ENCODE measurements at places on chromosomes 5 and 9.

DNA sequence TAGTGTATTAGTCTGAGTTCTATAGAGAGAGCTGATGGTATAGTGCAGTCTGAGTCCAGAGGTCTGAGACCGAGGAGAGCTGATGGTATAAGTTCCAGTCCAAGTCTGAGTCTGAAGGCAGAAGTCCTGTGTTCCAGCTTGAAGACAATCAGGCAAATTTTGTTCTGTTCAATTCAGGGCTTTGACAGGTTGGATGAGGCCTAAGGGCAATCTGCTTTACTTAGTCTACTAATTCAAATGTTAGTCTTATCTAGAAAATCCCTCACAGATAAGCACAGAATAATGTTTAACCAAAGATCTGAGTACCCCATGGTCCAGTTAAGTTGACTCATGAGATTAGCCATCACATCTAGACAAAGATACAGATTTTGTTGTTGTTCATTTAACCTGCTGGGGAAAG, 303.0 kb upstream of the KLF4 start:
- no peak for DNase-seq

DNA sequence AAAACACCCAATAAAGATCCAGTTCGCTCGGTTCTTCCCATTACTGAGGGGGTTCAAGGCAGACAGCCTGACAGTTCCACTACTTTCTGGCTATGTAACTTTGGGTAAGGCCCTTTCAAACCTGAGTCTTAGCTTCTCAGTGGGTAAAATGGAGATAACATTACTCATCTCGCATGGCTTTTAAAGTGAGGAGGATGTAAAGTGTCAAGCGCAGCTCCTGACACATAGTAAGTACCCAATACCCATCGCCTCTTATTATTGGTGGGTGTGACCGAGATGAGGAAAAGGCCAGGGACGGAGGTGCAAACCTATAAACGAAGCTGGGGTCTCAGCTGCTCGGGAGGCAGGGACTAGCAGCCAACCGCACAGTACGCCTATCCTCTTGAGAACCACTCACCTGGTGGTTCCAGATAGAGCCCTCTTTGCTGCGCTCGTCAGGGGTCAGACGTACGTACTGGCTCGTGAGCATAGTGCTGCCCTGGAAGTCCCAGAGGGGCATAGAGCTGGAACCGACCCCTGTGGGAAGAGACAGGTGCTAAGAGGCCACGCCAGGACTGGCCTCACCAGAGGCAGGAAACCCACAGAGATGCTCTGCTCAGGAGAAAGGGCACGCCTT, 584 bp downstream of the LMAN2 start:
- DNase-seq: no peak

GRCh38 chr9:114723931-114724330, 41.9 kb upstream of the TEX48 start:
- DNase-seq: peak; percentile 70

- peak; percentile 92 for DNase-seq
Observed at GRCh38 chr5:77893225-77893860, 117.2 kb upstream of the TBCA start.

- DNase-seq: no peak
Observed at GRCh38 chr5:148956477-148957385, 106.1 kb downstream of the SH3TC2 start.

- no peak for DNase-seq
Observed at GRCh38 chr5:151067632-151068432, 13.0 kb downstream of the TNIP1 start.

DNA sequence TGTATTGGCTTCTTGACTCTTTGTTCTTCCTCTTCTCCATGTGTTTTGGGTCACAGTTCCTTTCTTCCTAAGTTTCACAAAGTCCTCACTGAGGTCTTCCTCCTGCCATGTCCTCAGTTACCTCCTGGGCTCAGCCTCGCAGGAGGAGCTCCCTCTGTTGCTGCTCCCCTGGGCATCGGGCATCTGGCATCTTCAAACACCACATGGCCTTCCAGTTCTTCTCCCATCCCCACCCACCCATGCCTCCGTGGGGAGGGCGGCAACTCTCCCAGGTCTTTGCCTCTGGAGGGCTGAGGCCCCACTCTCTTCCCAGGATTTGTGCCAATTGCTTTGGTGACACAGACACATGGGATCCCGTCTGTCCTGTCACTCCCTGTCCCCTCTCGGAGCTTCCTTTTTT, 22.8 kb downstream of the MRPL36 start:
- no peak for DNase-seq

GRCh38 chr5:7348168-7348854, 47.6 kb upstream of the ADCY2 start:
- no peak for DNase-seq

DNA sequence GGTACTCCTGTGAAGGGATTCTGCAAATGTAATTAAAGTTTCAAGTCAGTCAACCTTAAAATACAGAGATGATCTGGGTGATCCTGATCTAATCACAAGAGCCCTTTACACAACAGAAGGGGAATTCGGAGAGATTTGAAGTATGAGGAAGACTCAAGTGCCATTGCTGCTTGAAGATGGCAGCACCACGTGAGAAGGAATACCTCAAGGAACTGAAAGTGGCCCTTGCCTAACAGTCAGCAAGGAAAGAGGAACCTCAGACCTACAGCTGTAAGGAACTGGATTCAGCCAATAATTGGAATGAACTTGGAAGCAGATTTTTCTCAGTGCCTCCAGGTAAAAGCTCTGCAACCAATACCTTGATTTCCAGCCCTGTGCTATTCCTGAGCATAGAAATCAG, 87.4 kb downstream of the THBS4 start:
- DNase-seq: no peak

GRCh38 chr5:107485184-107485583, 185.6 kb downstream of the EFNA5 start:
- DNase-seq: no peak

DNA sequence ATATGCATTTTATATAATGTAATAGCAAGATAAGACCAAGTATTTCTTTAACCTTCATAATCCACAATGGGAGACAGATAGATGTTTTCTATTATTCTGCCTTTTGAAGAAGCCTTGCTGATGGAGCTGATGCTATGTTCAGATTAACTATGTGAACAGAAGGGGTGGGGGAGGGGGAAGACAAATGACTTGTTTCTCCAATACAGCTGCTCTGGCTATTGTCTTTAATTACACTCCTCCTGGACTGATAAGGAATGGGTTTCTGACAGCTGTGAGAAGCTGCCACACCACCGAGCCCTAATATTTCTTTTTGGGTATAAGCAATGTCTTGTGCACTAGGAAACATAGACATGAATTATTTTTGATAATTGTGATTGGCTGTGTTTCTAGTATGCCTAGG, 62.0 kb downstream of the CAVIN4 start:
- DNase-seq: no peak

DNA sequence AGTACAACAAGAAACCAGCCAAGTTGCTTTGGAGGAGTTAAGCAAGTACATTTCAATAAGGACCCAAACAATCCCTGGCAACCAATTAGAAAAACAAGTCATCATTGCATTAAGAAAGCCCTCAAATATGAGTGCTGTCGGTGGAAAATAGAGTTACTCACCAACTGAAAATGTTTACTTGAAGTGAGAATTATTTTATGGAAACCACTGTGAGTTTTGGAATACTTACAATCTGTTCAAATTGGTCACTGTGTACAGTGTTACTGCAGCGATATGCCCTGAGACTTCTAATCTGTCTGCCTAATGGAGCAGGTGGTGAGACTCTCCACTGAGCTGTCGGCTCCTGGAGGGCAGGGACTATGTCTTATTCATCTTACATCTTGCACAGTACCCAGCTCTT, 1073.2 kb upstream of the DMAC1 start:
- DNase-seq: no peak

GRCh38 chr5:156588306-156588705, 261.3 kb downstream of the SGCD start:
- DNase-seq: no peak

DNA sequence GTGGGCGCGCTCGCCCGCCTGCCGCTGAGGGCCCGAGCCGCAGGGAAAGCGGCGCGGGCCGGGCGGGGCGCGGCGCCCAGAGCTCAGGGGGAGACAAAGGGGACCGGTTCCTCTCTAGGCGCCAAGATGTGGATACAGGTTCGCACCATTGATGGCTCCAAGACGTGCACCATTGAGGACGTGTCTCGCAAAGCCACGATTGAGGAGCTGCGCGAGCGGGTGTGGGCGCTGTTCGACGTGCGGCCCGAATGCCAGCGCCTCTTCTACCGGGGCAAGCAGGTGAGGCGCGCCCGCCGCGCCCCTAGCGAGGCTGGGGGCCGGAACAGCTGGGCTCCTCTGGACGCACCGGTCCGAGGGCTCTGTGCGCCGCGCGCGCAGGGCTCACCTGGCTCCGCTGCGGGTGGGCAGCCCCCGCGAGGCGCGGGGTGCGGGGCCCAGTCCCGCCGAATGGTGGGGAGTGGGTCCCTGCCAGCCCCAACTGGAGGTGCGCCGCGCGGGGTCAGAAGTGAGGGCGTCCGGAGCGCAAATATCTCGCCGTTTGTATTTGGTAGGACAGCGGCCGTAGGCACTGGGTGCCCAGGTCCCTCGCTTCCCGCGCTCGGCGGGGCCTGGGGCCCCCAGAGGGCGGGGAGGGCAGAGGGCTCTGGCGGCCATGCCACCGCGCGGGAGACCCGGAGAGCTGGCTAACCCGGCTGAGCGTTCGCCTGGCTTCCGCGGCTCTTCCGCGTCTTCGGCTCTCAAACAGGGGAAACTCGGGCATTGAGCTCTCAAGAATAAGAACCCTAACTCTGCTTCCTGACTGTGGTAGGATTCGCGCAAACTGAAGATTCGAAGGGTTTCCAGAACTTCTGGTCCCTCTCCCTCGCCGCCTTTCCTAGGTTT, 607 bp downstream of the UHRF2 start:
- peak; percentile 10 for DNase-seq

DNA sequence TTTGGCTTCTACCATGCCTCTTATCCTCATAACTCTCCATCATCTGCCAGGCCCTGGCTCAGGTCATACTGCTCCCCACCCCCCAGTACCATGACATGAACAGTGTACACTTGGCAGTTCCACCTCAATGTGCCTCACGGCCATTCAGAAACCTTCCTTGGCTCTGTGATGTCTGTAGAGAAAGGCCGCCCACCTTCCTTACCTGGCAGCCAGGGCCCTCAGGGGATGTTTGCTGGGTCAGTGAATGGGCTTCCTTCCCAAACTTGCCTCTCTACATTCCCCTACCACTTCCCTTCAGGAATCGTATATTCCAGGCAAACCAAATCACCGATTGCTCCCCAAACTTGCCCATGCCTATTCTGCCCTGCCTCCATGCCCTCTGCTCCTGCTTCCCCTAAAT, 101.1 kb downstream of the PSD2 start:
- no peak for DNase-seq

DNA sequence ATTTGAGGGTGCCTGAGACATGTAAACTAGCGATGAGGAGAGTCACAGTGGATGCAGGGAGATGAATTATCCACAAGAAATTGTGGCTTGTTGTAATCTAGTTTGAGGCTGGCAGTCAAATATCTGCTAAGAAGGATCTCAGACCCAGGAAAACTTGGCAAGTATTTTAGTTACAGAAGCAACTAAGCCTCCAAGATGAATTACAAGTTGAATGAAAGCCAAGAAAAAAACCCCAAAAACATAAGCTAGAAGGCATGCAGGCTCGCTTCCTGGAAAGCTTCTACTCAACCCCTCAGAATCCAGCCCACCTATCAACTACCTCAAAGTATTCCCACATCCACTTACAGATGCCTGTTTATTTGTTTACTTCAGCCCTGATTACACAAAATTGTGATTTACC, 696.9 kb downstream of the MAT2B start:
- peak; percentile 2 for DNase-seq

GRCh38 chr5:124370601-124371000, 375.8 kb downstream of the ZNF608 start:
- no peak for DNase-seq

GRCh38 chr9:18791074-18791473, 241.9 kb downstream of the SAXO1 start:
- no peak for DNase-seq

DNA sequence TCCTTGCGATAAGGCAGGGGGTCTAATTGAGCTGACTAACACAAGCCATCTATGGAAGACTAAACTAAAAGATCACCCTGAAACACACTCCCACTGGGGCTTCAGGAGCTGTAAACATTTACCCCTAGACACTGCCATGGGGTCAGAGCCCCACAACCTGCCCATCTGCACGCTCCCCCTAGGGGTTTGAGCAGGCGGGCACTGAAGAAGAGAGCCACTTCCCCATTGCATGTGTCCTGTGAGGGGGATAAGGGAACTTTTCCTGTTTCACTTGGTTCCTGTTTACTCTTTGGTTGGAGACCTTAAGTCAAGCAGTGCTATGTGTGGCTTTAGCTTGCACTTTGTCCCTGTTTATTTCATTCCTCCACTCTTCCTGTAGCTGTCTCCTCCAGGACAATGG, 1929.5 kb upstream of the CDH9 start:
- DNase-seq: no peak

- DNase-seq: no peak
Observed at GRCh38 chr5:116650544-116650943, 75.9 kb upstream of the SEMA6A start.

DNA sequence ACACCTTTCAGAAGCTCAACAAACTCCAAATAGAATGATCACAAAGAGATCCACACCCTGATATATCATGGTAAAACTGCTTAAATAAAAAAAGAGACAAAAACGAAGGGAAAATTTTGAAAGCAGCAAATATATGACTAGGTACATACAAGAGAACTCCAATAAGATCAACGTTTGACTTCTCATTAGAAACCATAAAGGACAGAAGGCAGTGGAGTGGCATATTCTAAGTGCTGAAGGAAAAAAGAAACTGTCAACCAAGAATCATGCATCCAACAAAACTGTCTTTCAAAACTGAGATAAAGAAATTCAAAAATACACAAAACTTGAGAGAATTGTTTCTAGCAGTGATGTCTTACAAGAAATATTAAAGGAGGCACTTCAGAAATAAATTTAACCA, 11.2 kb downstream of the SLC22A4 start:
- no peak for DNase-seq

GRCh38 chr9:104177676-104178075, 83.6 kb downstream of the SMC2 start:
- no peak for DNase-seq

- DNase-seq: no peak
Observed at GRCh38 chr5:446066-446882, 3.3 kb downstream of the EXOC3 start.

GRCh38 chr5:173714551-173715428, 98.3 kb upstream of the BOD1 start:
- peak; percentile 76 for DNase-seq

- DNase-seq: no peak
Observed at GRCh38 chr9:36136894-36137391, 410 bp downstream of the GLIPR2 start.

- peak; percentile 55 for DNase-seq
Observed at GRCh38 chr9:109821711-109822110, 41.7 kb downstream of the PALM2AKAP2 start.

GRCh38 chr9:100150214-100150613, 51.2 kb downstream of the INVS start:
- DNase-seq: peak; percentile 24

DNA sequence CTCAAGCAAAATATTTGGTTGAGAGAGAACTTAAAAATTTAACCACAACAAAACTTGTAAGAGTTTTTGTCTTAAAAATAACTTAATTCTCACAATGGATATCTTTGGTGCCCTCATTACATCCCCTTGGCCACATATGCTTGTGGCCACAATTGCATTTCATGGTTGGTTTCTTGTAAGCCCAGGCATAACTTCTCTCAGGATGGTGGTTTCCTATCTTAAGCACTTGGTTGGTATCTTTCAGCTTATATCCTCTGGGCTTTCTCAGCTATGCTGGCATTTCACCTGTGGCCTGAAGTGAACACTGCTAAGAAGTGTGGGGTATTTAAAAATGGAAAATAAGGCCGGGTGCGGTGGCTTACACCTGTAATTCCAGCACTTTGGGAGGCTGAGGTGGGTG, 212.4 kb upstream of the MEF2C start:
- DNase-seq: peak; percentile 14
